CD8-positive, alpha-beta T cell (primary cell): ENCODE measurements at places on chromosomes 12 and 14.
A peak's percentile ranks its signal among the peaks of the same experiment; 100 is the strongest.

- DNase-seq: no peak
Measured at GRCh38 chr14:95196268-95196667, 38.9 kb upstream of the DICER1 start.

DNA sequence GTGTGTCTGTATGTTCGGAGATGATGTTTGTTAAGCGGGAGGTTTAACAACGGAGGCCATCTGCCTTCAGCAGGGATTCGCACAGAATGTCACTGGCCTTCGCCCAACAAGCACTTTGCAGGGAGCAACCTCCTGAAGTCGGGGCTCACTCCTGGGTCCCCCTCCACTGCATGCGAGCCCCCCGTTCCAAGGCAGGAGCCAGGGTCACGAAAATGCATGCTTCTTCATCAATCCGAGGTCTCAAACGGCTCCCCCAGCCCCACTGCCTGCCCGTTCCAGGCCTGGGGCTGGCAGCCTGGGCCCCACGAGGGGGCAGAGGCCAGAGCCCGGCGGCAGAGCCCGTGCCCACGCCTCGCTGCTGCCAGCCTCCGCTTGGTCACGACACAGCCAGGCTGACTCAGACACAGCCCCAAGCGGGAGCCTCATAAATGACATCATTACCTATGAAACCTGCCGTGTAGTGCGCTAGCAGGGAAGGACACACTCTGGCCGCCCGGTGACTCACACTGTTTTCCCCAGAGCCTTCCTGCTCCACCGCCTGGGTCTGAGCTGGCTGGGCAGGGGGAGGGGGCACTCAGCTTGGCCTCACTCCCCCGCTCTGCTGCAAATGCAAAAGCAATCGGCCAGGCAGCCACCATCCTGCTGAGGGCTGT is 169.5 kb upstream of the RTL1 start:
- peak; percentile 9 for DNase-seq

DNA sequence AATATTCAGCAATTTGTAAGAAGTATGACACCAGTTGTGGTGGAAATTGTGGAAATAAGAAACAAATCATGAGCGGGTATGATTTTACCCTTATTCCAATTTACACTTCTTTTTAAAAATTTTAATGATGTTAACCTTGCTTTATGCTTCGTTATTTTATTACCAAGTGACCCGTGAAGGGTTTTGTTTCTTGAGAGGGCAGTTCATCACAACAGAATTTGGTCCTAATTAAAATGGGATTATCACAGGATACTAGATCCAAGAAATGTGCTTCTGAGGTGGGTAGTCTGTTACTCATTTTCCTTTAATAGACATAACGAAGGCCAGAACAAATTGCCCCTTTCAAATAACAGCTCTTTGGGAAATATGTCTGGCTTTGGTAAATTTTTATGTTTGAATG is 25.5 kb upstream of the RASSF8 start:
- no peak for DNase-seq

DNA sequence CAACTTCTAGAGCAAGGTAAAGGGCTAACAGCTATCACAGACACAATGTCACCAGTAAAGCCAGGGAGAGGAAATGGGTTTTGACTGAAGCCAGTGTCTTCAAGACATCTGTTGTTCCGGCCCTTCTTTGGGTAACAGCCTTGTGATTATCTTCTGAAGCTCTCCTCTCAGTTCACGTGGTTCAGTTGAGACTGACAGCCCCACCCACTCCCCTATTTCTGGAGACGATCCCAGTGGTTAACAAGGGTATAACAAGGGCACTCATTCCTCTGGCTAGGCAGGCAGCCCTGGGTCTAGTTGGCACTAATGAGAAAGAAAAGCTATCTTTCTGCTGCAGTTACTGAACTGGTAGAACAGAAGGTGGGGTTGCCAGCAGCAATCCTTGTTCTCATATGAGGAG is 6.9 kb downstream of the GNPTAB start:
- DNase-seq: peak; percentile 47

DNA sequence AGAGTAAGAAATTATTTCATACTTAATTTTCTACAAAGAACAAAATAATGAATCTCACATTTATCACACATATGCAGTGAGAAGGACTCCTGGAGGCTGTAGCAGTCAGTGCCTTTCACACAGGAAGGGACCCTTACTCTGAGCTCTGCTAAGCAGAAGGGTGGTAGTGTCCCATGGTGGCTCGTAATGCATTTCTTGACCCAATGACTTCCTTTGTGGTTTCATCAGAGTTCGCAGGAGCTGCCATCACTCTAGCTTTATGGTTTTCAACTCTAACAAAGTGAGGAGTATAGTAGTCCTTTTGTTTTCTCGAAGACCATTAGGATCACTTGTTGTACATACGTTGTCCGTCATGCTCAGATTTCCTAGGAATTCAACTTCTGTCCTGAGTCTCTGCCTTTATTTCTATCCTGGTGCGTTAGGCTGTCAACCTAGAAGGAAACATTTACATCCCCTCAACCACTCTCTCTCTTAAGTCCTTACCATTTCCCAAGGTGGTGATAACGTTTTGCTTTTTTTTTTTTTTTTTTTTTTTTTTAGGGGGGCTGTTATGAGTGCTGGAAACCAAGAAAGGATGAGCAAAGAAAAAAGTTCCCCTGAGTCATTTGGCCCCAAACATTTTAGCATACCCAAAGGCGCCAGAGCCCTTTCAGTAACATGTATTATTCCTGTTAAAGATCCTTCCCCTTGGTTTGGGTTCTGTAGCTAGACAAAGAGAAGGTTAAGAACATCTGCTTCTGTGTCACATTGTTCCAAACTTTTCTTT is 37.2 kb downstream of the GABARAPL1 start:
- peak; percentile 14 for DNase-seq

GRCh38 chr12:58028294-58028693 is 86.9 kb downstream of the ATP23 start:
- no peak for DNase-seq

- no peak for DNase-seq
Measured at GRCh38 chr12:107759410-107759809, 1.5 kb downstream of the PRDM4 start.

- DNase-seq: no peak
Measured at GRCh38 chr14:102408724-102409123, 46.0 kb downstream of the TECPR2 start.

DNA sequence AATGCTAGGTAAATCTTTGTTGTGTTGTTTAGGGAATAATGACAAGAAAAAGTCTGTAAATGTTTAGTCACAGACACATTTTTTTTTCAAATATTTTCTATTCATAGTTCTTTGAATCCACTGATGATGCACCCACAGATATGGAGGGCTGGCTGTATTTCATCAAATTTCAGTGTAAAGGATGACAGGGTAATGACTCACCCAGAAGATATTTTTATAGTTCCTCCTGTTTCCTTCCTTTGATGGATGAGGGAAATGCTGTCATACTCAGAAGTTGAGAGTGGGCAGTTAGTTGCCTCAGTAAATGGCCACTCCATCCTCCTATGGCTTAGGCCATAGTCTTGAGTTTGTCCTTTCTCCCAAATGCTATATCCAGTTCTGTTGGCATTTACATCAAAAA is 76.9 kb upstream of the REP15 start:
- DNase-seq: no peak

- DNase-seq: no peak
Measured at GRCh38 chr12:120115692-120116440, 687 bp downstream of the RAB35 start.

DNA sequence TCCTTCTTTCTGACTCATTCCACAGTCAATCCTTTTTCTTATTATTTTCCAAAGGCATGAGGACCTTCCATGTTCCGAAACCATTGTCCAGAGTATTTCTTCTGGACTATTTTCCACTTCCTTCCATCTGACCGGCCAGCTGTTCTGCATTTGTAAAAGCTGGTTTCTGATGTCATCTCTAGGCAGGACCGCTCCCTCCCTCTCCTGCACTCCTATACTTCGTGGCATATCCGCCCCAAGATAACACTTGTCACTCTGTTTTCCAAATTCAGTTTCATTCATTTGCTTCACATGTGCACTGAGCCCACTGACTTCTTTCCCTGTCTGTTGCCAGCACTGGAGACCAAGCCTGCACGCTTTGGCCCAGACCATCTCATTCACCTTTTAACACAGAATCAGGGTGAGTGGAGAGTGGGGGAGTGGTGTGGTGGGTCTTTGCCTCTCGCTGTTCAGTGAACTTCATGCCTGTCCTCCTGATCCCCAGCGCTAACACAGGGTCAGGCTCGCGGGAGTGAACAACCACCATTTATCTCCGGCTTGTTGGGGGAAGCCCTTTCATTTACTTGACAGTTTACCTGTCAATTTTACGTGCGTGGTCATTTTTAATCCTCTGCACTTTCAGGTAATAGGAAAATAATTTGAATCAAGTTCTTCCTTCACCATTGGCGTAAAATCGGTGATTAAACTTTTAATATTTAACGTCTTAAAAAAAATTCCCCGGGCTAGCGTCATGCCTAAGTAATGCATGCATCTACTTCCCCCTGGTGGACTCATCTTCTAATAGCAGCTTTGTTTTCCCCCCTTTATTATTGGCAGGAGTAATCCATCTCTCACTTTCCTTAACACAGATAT is 52.5 kb downstream of the C12orf75 start:
- no peak for DNase-seq

DNA sequence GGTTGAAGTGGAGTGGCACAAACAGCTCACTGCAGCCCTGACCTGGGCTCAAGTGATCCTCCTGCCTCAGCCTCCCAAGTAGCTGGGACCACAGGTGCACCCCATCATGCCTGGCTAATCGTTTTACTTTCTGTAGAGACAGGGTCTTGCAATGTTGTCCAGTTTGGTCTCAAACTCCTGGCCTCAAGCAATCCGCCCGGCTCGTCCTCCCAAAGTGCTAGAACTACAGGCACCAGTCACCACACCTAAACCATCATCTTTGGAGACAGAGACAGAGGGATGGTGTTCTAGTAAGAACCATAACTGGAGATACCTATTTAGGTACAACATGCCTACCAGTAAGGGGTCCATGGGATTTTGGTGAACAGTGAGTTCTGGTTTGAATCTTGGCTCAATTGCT is 2.5 kb upstream of the DDX23 start:
- DNase-seq: no peak

DNA sequence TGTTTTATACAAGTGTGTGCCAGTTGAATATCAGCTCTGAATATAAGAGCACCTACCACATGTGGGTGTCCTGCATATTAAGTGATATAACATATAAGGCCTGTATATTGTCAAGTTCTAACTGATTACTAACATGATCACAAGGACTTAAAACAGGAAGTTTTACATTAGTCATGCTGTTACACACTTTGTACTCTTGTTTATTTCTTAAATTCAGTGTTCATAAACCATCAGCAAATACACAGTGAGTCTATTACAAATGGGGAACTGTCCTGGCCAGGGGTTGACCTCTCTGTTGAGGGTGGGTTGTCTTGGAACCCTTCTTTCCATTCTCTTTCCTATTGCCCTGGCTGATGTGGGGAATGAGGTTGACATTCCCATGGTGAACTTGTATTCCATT is 19.1 kb downstream of the HELB start:
- DNase-seq: no peak

GRCh38 chr14:99841436-99842071 is 48.3 kb downstream of the EML1 start:
- no peak for DNase-seq

DNA sequence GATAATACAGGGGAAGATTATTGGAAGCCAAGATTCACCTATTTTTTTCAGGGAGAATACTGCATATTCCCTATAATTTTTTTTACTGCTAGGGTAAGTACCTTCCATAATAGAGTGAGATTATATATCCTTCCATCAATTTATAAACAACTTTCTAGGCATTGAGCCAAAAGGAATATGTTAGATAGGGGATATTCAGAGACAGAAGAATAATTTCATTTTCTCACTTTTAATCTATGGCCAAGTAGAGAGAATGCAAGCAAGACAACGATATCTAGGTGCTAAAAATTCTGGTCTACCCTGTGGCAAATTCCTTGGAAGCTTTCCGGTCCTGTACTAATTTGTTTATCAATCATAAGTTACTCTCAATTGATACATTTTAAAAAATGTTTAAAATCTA is 69.7 kb upstream of the STAC3 start:
- DNase-seq: no peak

DNA sequence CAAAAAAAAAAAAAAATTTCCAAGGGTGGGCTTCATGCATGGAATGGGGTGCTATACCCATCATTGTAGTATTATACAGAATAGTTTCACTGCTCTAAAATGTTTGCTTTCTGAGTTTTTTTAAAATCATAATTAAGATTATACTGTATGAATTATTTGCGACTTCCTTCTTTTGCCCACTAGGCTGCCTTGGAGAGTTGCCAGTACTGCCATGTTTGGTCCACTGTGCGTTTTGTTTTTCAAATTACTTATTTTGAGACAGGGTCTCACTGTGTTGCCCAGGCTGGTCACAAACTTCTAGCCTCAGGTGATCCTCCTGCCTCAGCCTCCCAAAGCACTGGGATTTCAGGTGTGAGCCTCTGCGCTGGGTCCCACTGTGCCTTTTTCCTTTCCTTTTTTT is 19.9 kb downstream of the PLBD2 start:
- no peak for DNase-seq

DNA sequence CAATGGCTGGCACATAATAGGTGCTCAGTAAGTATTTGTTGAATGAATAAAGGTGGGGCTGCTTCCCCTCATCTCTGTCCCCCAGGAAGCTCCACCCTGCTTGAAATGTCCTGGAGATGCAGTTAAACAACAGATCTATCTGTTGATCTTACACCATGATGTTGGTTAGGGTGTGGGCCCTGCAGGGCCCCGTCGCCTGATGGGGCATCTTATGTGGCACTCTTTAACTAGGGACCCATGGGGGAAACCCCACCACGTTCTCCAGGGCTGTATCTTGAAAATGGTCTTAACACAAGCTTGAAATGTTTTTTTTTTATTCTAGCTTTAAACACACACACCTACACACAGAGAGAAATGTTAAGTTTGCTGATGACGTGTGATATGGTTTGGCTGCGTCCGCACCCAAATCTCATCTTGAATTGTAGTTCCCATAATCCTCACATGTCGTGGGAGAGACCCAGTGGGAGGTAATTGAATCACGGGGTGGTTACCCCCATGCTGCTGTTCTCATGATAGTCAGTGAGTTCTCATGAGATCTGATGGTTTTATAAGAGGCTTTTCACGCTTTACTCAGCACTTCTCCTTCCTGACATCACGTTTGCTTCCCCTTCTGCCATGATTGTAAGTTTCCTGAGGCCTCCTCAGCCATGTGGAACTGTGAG is 741.7 kb downstream of the VRK1 start:
- no peak for DNase-seq

GRCh38 chr14:75375983-75376382 is 51.8 kb upstream of the JDP2 start:
- no peak for DNase-seq

- no peak for DNase-seq
Measured at GRCh38 chr12:53560912-53561589, 53.8 kb upstream of the NPFF start.

- no peak for DNase-seq
Measured at GRCh38 chr12:59823567-59823966, 227.7 kb downstream of the SLC16A7 start.

DNA sequence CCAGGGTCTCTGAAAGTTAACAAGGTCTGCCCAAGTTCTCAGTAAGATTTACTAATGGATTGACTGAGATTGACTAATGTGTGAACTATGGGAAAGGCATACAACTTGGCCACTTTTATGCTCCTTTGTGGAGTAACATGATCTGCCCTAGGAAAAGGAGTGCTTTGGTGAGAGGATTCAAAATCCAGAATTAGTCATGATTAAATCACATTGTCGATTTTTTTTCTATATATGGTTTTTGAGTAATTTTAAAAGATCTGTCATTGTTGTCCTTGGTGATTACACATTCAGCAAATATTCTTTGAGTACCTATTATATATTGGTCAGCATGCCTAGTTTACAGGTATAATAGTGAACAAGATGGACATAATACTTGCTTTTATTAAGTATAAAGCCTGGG is 147.7 kb upstream of the SYT10 start:
- no peak for DNase-seq
